ENCODE measurements at places on chromosomes 3 and 15. TPM values are rescaled to one million over a fixed set of nuclear protein-coding genes. Genes with fewer than 3 reads are reported as not detected.

GRCh38 chr15:96200357-96200967, 130.0 kb upstream of the NR2F2 start:
- DNase-seq = no peak

DNA sequence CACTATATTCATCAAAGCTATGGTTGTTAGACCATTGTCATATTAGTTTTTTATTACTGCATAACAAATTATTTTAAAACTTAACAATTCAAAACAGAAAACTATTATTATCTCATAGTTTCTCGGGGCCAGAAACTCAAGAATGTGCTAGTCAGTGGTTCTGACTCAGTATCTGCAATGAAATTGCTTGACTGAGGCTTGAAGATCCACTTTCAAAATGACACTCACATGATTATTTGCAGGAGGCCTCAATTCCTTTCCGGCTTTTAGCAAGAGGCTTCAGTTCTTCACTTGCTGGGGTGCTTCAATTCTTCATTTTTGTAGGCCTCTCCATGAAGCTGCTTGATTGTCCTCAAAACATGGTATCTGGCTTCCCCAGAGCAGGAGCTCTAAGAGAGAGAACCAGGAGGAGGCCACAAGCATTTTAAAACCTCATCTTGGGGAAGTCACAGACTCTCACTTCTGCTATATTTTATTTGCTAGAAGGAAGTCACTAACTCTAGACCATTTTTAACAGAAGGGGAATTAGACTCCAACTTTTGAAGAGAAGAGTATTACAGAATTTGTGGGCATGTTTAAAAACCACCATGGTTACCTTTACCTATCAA, 383.7 kb downstream of the MFSD1 start:
- no peak for DNase-seq

DNA sequence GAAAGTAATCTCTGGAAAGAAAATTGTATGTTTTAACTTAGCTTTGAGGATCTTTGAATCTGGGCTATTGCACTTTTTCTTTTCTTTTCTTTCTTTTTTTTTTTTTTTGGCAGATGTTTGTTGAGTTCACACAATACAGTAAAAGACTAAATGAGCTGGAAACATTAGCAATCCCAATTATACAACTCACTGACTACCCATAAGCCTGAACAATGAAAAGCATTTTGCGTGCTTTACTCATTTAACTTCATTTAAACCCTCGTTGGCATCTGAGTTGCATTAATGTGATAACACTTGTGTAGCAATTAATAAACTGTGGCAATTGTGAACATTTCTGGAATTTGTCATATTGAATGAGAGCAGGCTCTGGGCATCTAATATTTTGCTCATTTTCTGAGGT, 269.4 kb upstream of the RBMS3 start:
- no peak for DNase-seq

DNA sequence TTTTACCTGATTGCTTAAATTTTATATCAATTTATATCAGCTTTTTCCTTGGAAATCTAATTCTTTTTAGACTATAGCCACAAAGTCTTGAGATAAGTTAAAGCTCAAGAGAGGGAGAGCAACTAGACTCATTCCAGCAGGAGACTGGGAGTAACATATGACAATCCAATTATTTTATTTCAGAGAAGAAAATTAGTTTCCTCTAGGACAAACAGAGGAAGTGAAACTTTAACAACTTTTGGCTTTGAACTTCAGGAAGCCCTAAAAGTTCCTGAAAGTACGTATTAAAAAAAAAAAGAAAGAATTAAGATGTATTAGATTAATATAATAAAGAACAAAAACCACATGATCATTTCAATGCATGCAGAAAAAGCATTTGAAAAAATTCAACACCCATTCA, 13.9 kb upstream of the UBE2E2 start:
- no peak for DNase-seq

DNA sequence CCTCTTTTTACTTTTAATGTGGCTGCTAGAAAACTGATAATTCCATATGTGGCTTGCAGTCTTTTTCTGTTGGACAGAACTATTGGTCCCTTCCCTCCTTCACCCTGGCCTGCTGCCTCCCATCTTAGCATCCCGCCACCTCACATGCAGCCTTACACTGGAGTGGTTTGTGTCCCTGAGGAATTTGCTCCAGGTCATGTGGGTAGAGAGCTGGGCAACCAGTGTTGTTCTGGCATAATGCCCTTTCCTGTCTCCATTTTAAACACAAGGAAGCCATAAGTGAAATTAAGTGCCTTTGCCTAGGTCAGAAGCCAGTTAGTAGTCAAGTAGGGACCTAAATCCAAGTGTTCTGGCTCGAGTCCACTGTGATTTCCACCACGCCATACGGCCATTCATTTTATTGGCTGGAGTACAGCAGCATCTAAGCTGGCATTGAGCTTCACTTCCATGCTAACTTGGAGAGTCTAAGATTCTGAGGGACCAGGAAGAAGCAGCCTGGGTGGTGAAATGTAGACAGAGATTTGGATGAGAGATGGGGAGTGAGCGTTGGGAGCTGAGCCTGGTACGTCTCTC, 46.0 kb upstream of the PLXNA1 start:
- no peak for DNase-seq

DNA sequence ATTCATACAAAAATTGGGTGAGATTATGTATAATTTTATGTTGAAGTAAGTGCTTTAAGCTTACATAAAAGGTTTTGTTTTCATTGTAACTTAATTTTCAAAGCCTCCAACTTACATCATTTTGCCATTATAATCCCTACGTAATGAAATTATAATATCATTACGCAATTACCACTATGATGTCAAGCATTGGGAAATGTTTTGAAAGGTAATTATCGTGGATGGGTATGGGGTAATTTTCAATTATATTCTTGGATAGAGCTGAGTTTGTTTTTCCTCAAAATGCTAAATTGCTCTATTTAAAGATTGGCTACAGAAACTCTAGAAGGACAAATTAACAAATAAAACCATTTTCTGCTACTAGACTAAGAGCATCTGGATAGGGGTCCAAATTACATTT, 80.2 kb upstream of the FAM3D start:
- no peak for DNase-seq

DNA sequence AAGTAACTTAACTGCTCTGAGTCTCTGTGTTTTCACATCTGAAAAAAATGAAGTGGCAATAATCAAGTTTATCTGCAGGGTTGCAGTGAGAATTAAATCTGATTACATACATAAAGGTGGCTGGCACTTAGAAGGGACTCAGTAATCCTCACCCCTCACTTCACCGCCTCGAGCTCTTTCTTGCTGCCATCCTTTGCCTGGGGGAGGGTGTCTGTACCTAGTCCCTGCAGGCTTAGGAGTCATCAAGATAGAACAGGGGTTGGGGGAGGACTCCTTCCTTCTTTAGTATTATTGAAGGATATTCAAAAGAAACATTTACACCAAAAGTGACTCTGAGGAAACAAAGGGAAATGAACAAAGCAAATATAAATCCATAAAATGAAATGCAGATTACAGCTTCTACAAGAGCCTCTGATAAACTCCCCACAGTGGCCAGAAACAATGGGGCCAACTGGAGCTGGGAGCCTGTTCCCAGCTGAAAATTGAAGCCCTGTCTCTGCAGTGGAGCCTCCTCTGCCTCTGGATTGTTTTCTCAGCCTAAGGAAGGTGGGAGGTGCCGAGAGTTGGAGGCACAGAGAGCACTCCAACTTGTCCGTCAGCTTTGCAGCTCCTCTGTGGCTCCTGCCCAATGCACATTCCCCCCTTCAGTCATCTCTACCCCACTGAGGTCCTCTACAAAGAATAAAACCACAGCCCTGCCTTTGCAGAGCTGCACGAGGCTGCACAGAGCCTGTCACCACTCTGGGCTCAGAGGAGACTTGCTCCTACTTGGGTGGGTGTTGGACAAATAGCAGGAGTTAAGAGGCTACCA, 41.8 kb downstream of the CRYGS start:
- no peak for DNase-seq

- DNase-seq = no peak
Observed at GRCh38 chr3:47871389-47871788, 68.5 kb downstream of the DHX30 start.

- no peak for DNase-seq
Observed at GRCh38 chr3:8856071-8856470, 86.7 kb upstream of the OXTR start.

GRCh38 chr3:47057212-47057671, 77.8 kb downstream of the NBEAL2 start:
- no peak for DNase-seq

DNA sequence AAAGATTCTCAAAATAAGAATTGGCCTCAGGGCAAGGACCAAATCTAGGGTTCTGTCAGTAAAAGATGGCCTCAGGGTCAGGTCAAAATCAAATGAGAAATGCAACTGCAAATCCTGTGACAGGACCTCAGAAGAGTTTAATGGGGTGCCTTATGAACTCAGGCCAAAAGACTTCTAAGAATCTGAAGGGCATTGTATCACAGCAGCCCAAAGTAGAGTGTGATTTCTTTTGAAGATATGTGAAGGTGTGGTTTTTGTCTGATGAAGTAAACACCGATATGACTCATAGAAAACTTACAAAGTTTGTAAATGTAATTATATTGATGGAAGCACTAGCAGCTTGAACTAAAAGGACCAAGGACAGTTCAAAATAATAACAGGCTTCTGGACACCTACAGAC, 966.1 kb downstream of the AGBL1 start:
- DNase-seq = no peak

DNA sequence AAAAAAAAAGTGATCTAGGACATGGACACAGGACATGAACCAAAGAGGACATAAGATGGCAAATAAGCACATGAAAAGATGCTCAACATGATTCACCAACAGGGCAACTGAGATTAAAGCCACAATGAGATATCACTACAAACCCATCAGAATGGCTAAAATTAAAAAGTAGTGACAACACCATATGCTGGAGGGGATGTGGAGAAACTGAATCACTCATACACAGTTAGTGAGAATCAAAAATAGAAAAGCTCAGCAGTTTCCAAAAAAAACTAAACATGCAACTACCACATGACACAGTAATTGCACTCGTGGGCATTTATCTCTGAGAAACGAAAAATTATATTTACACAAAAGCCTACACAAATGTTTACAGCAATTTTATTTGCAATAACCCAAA, 27.9 kb upstream of the ACKR4 start:
- no peak for DNase-seq

DNA sequence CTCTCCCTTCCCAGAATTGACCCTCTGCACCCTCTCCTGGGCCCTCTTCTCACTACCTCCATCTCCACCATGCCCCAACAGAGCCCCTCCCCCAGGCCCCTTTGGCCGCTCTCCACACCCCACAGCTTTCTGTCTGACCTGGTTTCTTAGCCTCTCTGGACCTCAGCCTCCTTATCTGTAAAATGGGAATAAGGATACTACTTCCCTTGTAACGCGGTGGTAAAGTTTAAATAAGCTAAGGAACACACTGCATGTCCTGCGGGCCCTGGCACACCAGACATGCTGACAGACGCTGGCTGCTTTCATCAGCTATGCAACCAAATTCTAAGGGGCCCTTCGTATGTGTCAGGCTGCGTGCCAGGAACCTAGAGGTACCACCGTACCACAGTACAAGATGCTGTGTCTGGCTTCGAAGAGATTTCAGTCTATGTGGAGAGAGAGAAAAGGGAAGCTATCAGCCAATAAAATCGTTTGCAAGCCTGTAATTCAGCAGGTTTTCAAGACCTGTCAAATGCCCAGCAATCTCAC, 777 bp upstream of the SLC51A start:
- no peak for DNase-seq

DNA sequence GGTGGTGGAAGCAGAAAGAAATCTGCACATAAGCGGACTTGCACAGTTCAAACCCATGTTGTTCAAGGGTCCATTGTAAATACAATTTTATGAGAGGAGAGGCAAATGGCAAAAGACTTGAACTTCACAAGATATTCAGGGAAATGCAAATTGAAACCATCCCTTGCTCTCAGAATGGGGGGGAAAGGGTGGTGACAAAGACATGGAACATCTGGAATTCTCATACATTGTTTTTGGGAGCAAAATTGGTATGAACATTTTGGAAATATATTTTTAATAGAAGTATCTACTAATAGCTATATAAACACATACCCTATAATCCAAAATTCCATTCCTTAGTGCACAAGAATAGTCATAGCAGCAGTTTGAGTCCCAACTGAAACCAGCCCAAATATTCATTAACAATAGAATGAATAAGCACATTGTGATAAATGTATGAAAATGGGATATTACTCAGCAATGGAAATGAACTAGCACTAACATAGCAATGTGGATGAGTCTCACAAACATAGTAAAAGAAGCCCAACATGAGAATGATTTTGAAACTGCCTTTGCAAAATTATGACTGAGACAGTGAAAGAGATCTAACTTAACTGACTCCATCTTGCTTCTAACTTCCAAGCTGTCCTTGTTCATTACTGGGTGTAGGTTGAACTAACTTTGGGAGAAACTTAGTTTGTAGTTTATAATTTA, 77.2 kb downstream of the CD200R1L start:
- no peak for DNase-seq

- no peak for DNase-seq
Observed at GRCh38 chr3:27378331-27378730, 9.1 kb upstream of the NEK10 start.

GRCh38 chr3:61172203-61172602, 79.0 kb downstream of the FHIT start:
- no peak for DNase-seq

- DNase-seq = no peak
Observed at GRCh38 chr15:29689287-29689986, 132.8 kb downstream of the TJP1 start.

GRCh38 chr3:121836064-121836463, 1.1 kb downstream of the EAF2 start:
- no peak for DNase-seq

DNA sequence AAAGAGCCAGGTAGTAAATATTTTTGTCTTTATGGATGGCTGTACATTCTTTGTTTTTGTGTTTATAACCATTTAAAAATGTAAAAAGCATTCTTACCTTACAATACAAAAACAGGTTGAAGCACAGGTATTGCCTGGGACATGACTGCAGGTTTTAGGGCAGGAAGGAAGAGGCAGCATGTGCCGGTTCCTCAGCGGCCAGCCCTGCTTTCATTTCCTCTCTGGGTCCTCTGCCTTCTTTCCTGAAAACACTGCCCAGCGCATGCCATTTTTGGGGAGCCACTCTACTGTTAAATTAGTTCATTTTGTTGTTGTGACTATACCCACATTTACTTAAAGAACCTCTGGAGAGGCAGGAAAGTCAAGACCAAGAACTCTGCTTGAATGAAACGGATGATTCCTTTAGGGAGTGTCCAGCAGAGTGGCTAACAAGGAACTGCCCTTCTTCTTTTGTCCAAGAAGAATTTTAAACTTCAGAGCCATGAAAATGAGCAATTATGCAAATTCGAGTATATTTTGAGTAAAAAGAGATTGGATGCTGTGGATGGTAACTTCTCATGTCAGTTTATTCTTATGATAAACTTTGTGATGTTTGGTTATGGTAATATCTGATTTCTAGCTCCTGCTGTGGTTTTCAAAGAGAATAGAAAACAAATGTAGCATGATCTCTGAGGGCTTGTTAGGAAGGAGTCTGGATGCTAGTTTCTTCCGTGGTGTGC, 52.7 kb downstream of the SACM1L start:
- DNase-seq = no peak

- no peak for DNase-seq
Observed at GRCh38 chr15:98034731-98035130, 74.2 kb downstream of the ARRDC4 start.

GRCh38 chr3:195095704-195096036, 175.3 kb downstream of the XXYLT1 start:
- peak; percentile 5 for DNase-seq

The CRTC3 gene
- total RNA-seq = 24.1 TPM

The ALDH1L1 gene
- total RNA-seq = 24.3 TPM

The CILP gene
- total RNA-seq = 7.3 TPM

The KIAA1143 gene
- 32.4 TPM for total RNA-seq

The ATP10A gene
- 0.58 TPM for total RNA-seq

The CLDN16 gene
- not detected for total RNA-seq

The REC114 gene
- 1.4 TPM for total RNA-seq

The KBTBD13 gene
- total RNA-seq = 5.2 TPM

The GRIP2 gene
- total RNA-seq = 59.1 TPM
